Mammary epithelial cell (primary cell): ENCODE measurements at places on chromosomes 4 and X. TPM values are rescaled to one million over a fixed set of nuclear protein-coding genes. Genes with fewer than 3 reads are reported as not detected.

DNA sequence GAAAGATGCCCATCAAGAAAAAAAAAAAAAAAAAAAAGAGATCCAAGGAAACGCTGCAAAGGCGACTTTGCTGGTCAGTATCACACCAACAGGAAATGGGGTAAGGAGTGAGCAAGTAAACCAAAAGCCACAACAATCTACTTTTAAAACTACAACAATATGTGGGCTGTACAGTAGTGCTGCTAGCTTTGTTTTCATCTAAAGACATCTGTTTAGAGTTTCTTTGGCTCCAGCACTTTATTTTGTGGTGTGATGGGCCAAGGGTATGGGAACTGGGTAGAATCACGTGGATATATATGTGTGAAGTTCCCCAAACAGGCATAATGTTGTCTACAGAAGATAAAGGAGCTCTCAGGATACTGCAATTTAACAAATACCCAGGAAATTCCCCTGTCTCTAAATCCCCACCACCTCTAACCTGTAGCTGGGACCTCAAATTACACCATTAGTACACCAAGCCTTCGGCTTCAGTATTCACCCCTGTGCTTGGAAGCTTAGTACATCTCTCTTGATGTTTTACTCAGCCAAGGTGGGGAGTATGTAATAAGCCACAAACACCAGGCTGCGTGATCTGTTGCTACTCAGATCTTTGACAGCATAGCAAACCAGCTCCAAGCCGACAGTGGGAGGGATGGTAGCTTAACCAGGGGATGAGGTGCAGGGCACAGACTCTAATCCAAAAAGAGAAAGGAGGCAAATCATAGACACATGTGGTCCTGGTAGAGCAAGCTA, 207.9 kb downstream of the HS6ST2 start:
- DNase-seq, result no peak

DNA sequence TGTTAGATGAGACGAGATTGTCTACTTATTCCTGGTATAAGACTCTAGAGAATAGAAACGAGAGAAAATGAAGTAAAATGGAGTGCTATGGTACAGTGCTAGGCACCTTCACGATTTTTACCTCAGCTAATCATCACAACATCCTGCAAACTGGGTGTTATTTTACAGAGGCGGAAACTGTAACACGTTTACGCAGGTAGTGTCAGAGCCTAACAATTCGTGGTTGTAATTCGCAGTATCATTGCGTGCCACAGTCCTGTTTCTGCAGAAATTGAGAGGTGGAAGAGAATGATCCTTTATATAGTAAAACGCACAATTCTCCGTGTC, 383 bp upstream of the TBC1D19 start:
- no peak for DNase-seq

SOX3 gene
- total RNA-seq, result not detected in 2 replicates

- peak; percentile 38 for DNase-seq
Observed at GRCh38 chr4:112251019-112251643, 19.5 kb downstream of the AP1AR start.

- peak; percentile 66 for DNase-seq
Observed at GRCh38 chr4:182042945-182043344, 200.3 kb upstream of the TENM3 start.

- no peak for DNase-seq
Observed at GRCh38 chrX:56762220-56762619, 33.2 kb downstream of the NBDY start.

COQ2 gene
- total RNA-seq, result 9.3 TPM

- no peak for DNase-seq
Observed at GRCh38 chr4:29538889-29539646, 1181.1 kb upstream of the PCDH7 start.

RAB41 gene
- not detected in 2 replicates for total RNA-seq

DNA sequence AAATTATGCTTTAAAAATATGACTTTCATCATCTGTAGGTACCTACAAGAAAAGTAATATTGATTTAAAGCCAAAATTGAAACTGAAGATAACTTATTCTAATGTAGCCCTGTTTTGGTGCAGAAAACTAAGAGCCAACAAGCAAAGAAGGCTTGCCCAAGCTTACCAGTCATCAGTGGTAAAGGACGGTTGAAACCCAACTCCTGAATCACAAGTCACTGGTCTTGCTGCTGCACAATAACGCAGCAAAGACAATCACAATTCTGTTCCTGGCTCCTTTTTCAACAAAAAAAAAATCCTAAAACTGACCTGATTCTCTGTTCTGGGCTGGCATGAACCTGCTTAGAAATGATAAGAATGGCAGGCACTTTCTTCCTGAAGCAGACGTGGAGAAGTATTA, 34.5 kb downstream of the WDFY3 start:
- peak; percentile 55 for DNase-seq

- DNase-seq, result no peak
Observed at GRCh38 chrX:112218388-112218787, 135.8 kb upstream of the TRPC5 start.

GRCh38 chrX:153876112-153876491, 9.9 kb downstream of the L1CAM start:
- DNase-seq, result no peak

PTPN13 gene
- 54.9 and 60.6 TPM in 2 replicates for total RNA-seq

EVC gene
- 29.1 and 49.3 TPM in 2 replicates for total RNA-seq

DNA sequence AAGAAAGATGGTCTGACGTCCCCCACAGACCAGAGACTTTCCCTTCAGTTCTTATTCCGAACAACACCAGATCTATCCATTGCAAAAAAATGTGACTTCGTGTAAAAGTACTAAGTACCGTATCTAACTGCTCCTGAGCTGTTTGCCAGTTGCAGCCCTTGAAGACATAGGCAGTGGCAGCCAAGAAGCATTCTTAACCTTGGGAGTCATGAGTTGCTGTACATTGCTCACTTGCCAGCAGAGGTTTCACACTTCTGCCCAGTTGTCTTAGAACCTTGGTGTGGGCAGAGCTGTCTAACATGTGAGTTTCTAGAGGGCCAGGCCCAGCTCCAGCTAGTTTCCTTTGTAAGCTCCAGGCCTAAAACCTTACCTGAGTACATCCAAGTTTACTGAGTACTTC, 10.5 kb upstream of the CHRDL1 start:
- DNase-seq, result peak; percentile 28

FHIP1A gene
- 38.5 TPM for total RNA-seq

- DNase-seq, result peak; percentile 83
Observed at GRCh38 chr4:27154706-27155105, 294.1 kb downstream of the STIM2 start.

GRCh38 chrX:43735957-43736356, 79.9 kb downstream of the MAOA start:
- DNase-seq, result no peak
